Ureter (tissue), 1 donor: ENCODE measurements at places on chromosomes 12 and 14.

- no peak for DNase-seq
Observed at GRCh38 chr14:68881396-68881795, 88.5 kb upstream of the ZFP36L1 start.

DNA sequence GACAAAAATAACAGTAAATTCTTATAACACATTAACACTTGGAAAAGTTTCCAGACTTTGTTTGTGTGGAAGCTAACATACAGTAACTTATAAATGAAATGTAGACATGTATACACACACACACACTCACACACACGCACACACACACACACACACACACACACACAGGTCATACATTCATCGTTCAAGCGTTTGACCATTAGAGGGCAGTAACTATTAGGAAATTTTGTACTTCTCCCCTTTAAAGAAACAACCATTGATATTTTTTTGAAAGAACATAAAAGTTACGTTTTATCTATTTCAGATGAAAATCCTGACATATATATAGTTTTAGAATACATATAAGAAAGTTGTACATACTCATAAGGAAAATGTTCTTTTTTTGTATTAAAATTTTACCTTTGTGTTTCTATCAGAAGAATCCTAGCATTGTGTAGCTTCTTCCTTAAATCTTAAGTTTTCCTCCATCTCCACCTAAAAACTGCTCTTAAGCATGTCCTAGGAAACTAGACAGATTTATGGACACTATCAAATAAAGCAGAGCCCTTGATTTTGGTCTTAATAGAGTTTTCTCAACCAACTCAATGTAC is 29.0 kb downstream of the PTPRQ start:
- no peak for DNase-seq

DNA sequence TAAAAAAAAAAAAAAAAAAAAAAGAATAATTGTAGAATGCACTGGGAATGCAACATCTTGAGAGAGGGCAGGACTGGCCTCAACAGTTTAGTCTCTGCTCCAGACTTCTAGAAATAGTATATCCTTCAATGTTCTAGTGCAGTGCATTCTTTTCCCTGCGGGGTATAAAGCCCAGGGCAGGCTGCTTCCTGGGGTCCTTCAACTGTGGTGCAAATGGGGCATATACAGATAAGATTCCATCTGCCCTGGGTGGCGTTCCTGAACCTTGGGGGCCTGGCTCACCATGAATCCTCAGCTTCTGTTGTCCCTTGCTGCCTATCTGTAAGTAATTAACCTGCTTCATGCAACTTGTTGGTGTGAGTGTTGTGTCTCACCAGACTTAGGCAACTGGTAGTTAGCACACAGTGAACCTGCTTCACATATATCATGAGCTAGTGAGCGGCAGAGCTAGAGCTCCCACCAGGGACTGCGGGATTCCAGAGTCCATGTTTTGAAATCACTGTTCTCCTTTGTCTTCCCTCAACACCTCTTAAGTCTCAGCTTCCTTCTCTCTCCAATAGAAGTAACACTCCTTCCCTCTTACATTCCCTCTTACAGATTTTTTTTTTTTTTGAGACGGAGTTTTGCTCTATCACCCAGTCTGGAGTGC is 177.6 kb downstream of the SUDS3 start:
- DNase-seq = no peak

DNA sequence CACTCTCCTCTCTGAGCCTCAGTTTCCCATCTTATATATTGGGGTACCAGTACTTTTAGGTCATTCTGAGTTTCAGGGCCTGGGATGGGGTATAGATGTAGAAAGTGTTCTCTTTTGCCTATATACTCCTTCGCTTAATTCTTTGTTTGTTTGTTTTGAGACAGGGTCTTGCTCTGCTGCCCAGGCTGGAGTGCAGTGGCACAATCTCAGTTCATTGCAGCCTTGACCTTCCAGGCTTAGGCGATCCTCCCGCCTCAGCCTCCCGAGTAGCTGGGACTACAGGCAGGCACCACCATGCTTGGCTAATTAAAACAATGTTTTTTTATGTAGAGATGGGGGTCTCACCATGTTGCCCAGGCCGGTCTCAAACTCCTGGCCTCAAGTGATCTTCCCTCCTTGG is 152.1 kb downstream of the AACS start:
- no peak for DNase-seq

DNA sequence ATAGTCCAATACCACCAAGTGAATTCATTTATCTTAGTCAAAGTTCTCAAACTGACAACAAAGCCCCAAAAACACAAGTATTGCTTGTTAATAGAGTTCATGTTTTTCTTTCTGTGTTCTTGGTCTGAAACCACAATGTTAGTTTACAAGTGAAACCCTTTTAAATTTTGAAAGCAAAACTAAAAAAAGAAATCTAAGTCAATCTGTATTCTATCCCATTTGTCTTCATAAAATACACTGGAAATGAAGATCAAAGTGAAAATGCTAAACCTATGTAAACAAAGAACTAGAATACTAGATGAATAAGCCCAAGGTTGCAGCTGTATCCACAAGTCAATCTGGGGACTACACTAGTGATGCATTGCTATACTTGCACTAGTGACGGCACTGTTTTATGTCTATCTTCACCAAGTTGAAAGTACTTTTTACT is 10.4 kb downstream of the MAP4K5 start:
- no peak for DNase-seq

DNA sequence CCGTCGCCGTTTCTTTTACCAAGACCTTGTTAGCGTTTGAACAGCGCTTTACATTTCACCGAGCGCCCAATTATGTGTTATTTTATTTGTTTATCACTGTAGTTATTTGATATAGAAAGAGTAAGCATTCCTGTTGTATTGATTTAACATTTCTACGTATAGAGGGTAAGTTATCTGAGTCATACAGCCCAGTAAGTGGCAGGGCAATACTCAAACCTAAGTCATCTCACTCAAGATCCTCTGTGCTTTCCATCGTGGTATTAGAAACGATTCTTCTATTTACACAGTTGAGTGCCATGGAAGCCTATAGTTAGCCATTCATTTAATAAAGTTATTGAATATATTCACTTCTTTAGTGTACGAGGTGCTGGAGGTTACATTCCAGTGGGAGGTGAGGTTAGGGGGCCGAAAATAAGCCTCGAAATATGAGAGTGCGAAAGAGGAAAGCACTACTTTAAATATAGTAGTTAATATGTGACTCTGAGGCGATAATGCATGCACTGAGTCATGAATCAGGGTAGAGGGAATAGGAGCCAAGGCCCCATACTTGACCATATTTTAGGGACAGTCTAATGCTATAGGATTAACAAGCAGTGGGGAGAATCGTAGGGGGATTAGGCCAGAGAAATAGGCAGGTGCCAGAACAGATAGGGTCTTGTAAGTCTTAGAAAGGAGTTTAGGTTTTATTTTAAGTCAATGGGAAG is 629 bp downstream of the RAD51AP1 start:
- no peak for DNase-seq

DNA sequence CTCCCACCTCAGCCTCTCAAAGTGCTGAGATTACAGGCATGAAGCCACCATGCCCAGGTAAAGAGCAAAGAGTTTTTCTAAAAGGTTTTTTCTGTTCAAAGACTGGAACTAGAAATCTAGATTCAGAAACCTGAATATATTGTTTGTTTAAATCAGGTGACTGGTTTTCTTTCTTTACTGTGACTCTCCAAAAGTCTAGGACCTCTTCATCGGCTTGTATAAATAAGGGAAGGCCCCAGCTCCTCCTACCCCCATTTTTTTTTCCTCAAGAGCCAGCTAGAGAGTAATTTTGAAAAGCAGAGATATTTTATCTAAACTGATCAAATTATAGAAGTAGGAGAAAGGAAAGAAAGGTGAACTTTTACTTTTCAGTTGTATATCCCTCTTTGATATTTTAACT is 48.0 kb downstream of the TMEM116 start:
- DNase-seq = no peak

- DNase-seq = no peak
Observed at GRCh38 chr12:608921-609320, 54.3 kb downstream of the NINJ2 start.

GRCh38 chr12:95114766-95115405 is 41.5 kb upstream of the NR2C1 start:
- DNase-seq = no peak

DNA sequence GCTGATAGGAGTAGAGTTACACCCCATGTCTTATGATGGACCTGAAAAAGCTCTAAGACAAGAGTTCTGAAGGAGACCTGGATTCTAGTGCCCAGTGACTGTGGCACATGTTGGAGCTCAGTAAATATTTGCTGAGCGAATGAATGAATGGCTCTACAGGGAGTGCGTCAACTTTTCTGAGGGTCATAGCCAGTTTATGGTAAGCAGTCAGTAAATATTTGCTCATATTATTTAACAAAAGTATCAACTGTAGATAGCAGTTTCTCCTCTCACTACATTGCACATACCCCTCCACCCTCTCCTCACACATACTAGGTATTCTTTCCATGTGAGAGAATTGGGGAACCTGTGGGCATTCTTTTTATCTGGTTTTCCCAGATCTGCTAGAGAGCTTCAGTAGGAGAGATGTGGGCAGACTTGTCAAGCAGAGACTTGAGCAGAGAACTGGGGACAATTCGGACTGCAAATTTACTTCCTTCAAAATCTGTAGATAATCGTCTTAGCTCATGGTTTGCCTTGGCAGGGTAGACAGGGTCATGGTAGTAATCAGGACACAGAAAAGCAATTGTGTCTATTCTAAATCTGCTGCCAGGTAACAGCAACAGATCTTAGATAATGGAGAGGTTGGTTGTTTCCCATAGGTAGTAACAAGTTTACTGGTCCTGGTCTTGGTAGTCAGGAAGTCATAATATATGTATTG is 5.7 kb downstream of the SLC4A8 start:
- DNase-seq = no peak

DNA sequence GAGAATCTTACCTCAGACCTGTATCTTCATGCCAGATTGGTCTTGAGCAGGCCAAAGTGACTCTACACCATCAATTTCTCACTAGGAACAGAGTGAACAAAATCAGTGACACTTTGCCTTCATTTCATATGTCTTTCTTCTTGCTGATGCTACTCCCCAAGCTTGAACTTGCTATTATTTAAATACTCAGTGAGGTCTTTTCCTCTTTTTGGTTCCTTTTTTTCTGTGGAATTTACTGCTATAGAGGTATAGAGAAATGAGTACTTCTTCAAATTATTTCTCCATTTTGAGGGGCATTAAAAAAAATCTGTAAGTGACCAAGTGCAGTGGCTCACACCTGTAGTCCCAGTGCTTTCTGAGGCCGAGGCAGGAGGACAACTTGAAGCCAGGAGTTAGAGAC is at the start of gene GPR33:
Gene GPR33, minus strand, starts transcription at position 154 of the 400 bp plus-strand sequence. CDS start 4,074 bp downstream, outside the sequence.
- no peak for DNase-seq

DNA sequence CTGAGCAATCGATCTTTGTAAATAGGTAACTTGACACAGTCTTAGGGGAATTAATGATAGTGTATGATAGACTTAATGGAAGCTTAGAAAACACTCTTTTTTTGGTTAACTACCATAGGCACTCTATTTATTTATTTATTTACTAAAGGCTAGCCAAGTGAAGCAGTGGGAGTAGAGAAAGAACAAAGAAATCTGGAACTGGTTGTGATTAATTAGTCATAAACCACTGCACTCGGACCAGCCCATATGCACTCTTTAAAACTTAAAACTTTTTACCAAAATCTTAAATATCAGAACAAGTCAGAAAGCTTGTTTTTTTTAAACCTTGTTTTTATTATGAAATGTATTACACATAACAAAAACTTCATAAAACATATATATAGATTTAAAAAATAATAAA is 49.5 kb upstream of the SRP54 start:
- DNase-seq = no peak

- DNase-seq = no peak
Observed at GRCh38 chr12:27754795-27755194, 25.2 kb upstream of the KLHL42 start.

DNA sequence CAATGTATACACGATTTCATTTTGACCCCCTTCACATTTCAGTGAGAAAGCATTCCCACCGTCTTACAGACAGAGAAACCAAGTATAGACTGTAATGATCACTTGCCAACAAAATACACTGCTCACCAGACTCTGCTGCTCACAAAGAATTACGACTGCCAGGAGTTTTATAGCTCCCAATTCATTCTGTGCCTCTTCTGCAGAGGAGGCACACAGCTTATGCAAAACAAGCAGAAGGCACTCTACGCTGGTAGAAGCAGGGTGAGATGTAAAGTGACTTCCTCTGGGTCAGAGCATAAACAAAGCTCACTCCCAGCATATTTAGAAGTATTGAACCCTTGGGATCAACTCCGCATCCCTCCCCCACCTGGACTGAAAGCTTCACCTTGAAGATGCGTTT is 14.6 kb downstream of the SPTB start:
- no peak for DNase-seq

- no peak for DNase-seq
Observed at GRCh38 chr12:8226355-8226754, 1.1 kb downstream of the FAM90A1 start.

GRCh38 chr12:51941604-51942003 is 9.9 kb upstream of the ACVR1B start:
- DNase-seq = peak; percentile 65

- peak; percentile 32 for DNase-seq
Observed at GRCh38 chr14:101111620-101112290, 208.2 kb upstream of the RTL1 start.

GRCh38 chr14:101410126-101410525 is 151.2 kb upstream of the DIO3 start:
- DNase-seq = no peak

- DNase-seq = no peak
Observed at GRCh38 chr12:129997239-129997638, 93.4 kb upstream of the TMEM132D start.

- DNase-seq = no peak
Observed at GRCh38 chr14:51484485-51484884, 167.2 kb upstream of the FRMD6 start.

DNA sequence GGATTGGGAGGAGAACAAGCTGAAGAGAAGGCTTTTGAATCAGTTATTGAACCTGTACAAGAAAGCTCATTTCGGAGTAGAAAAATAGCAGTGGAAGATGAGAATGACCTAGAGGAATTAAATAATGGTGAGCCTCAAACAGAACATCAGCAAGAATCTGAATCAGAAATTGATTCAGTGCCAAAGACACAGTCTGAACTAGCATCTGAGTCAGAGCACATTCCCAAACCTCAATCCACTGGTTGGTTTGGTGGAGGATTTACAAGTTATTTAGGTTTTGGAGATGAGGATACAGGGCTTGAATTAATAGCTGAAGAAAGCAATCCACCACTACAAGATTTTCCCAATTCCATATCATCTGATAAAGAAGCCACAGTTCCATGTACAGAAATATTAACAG is 13.5 kb downstream of the MIA2 start:
- no peak for DNase-seq

DNA sequence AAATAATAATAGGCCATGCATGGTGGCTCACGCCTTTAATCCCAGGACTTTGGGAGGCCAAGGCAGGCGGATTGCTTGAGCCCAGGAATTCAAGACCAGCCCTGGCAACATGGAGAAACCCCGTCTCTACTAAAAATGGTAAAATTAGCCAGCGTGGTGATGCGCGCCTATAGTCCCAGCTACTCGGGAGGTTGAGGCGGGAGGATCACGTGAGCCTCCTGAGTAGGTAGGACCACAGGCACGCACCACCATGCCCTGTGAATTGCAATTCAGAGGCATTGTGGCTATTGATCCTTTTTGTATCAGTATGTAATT is 2.3 kb downstream of the ARHGDIB start:
- no peak for DNase-seq

GRCh38 chr12:50157259-50157658 is 9.9 kb downstream of the CERS5 start:
- no peak for DNase-seq
